Heart right ventricle (tissue), 16 donors: ENCODE measurements at places on chromosomes 1 and 21.

DNA sequence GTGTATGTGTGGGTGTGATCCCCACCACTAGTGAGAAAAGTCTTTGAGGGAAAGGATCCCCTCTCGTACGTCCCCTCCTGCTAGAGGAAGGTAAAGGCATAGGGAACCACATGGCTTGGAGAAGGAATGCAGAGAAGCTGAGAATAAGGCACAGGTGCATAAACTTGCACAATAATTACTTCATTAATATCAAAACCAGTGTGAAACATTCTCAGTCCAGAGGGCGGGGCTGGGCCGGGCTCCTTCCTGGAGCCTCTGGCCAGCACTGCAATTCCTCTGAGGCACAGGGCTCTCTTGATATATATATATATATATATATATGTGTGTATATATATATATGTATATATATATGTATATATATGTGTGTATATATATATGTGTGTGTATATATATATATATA lies 162.6 kb downstream of the TSEN15 start:
- DNase-seq = no peak

DNA sequence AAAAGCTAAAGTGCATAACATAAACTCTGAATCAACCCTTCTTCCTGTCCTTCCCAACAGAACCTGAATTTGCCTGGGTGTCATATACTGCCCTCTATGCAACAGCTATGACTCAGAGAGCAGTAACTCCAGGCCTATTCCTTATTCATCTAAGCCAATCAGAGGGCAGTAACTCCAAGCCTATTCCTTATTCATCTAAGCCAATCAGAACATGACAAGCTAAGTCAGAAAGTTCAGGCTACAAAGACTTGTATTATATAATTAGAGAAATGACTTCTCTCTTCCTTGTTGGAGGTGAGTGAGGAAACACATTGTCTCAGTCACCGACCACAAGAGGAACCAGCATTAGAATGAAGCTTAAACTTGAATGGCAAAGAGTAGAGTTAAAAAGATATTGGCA lies 26.2 kb upstream of the TADA1 start:
- no peak for DNase-seq

DNA sequence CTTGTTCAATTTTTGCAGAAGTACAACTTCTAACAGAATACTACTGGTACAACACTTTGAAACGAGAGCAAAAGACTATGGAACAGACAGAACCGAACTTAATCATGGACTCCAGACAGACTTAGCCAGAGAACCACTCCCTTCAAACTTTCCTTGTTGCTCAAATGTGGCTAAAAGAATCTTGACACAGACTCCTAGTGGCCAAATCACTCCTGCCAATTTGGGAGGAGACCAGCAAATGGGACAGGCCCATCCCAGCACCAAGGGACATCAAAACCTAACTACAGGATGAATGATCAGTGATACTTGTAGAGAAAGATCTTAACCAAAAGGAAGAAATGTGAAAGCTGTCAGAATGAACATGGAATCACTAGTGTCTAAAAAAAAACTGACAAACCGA lies 154.0 kb downstream of the MATN1 start:
- DNase-seq = no peak

DNA sequence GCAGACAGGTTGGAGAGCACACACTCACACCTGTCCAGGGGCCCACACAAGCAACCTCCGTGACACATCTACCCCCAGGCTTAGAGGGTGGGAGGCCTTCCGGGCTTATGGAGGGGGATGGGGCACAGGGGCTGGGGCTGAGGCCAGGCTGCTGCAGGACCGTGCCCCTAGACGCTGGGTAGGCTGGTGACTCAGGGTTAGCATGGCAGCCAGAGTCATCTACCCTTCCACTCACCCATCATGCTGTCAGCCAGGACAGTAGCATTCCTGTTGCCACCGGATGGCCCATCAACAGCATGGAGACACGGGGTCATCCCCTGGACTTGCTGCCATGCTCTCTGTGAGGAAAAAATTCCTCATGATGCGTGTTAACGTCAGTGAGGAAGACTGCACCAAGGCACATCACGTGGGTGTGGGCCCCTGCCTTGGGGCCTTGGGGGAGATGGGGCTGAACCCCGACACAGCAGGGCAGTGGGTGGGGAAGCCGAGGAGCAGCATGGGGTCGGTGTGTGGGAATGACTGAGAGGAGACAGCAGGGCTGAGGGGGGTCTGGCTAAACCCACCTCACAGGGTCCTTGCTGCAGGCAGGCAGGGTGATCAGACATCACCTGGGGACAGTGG lies 52.8 kb downstream of the WNT9A start:
- peak; percentile 2 for DNase-seq

DNA sequence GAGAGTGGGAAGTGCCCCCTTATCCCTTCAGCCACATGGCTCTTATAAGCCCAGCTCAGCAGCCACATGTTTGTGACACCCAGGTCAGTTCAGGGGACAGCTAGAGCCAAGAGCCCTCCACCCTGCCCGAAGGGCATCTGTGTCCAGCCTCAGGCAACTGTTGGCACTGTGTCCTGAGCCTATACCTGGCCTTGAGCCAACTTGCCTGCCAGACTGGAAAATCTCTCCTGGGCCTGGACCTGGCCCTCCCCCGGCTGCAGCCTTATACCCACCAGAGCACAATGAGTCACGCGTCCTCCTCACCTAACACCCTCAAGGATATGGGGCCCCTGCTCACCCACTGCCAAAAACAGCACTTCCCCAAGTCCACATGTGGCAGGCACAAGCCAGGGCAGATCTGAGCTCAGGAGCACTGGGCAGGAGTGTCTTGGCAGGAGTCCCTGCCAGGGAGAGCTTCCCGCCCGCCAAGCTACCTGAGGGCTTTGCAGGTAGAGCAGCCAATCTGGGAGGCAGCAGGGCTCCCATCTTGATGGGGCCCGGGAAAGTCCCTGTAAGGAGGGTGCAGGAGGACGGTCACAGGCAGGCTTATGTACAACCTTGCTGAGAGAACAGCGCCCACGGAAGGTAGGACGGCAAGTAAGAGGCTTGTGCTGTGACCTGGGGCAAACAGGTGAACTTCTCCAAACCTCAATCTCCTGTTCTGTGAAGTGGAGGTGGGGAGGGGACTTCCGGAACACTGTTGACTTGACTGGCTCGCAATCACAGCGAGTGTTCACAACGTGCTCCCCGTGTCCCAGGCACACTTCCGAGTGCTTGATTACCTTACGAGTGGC lies 19.8 kb upstream of the HSPG2 start:
- peak; percentile 64 for DNase-seq

DNA sequence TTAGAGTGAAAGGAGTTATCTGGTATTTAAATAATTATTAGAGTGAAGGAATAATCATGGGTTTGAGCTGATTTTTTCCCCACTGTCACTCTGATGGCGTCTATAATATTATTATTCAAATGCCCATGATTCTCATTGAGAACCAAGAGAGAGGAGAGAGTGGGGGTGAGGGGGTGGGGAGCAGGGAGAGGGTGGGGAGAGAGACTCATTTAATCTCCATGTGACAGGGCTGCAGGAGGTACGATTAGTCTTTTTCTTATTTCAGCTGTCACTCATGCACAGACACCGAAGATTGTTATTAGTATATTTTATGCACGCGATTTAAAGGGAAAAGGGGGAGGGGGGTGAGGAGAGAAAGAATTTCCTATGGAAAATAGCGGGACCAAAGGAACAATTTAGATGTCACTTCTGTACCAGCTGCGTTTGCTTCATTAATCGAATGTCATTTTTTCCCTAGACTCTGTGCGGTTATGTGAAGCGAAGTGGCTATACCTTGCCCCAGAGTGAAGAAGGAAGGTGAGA lies 19.9 kb downstream of the PLXNA2 start:
- no peak for DNase-seq

DNA sequence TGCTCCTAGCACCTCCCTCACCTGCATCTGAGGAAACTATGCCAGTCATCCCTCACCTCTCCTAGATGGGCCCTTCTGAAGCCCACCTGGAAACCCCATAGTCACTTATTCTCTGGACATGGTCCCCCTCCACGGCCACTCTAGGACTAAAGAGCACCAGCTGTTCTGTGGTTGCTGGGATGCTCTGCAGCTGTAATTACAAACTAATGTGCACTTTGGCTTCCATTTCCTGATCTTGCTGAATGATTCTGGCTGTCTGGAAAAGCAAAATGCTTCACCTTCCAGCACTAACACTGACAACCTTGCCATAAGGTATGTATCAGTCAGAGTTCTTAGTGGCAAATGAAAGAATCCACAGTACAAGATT lies 48.7 kb upstream of the PSEN2 start:
- DNase-seq = no peak

DNA sequence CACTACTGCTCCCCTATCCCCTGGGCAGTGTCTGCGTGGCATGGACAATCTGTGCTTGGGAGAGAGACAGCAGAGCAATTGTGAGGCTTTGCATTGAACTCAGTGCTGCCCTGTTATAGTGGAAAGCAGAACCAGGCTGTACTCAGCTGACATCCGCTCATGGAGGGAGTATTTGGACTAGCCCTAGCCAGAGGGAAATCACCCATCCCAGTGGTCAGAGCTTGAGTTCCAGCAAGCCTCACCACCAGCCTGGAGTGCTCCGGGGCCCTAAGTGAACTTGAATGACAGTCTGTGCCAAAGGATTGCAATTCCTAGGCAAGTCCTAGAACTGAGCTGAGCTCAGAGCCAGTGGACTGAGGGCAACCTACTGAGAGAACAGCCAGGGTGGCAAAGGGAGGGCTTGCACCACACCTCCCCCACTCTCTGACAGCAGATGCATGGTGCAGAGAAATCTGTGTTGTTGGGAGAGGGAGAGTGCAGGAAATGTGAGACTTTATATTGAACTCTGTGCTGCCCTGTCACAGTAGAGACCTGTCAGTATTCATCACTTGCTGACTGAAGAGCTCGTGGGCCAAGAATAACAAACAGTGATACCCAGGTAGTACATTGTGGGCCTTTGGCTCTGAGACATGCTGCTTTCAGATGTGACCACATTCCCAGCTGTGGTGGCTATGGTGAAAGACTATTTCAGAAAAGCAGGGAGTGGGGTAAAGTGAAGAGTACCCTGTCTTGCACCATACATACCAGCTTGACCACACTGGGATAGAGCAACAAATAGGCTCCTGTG lies 107.7 kb upstream of the SLC5A9 start:
- no peak for DNase-seq

DNA sequence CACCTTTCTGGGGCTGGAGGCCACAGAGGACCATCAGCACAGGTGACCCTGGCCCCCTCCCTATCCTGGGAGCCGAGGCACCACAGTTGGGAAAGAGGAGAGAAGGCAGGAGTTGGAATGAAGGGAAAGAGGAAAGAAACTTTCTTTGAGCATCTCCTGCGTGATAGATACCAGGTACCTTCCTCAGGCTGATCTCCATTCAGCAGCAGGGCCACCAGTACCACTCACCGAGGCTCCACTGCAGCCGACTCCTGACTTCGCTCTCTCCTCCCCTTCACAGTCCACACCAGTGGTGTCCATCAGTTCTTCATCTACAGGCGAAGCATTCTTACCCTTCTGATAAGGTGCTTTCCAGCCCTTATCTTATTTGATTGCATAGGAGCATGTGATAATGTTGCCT lies 55.3 kb downstream of the LGR6 start:
- DNase-seq = no peak

GRCh38 chr1:26555550-26555981 lies 26.0 kb downstream of the RPS6KA1 start:
- DNase-seq = no peak
